ENCODE measurements at places on chromosomes 4 and X. TPM values are rescaled to one million over a fixed set of nuclear protein-coding genes. Genes with fewer than 3 reads are reported as not detected.

The EMCN gene
- polyA plus RNA-seq, result not detected

The PPEF1 gene
- not detected for polyA plus RNA-seq

The GYG2 gene
- polyA plus RNA-seq, result 1.2 TPM

The CT45A3 gene
- polyA plus RNA-seq, result not detected

The AFP gene
- 0.96 TPM for polyA plus RNA-seq

- no peak for DNase-seq
Measured at GRCh38 chrX:53631156-53631555, 55.4 kb downstream of the HUWE1 start.

DNA sequence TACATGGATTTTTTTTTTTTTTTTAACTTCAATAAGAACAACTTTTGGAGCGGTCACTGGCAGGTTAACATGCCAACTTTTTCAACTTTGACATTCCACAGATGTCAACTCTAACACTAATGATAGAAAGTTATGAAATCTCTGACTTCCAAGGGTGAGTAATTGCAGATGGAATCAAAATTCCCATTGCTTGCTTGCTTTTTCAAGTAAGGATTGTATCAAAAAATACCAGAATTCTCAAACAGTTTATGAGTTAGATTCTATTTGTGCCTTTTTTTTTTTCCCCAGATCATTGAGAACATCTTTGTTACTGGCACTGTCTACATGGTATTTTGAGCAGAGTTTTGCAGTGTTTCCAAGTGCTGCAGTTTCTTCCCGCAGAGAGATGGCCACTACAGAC, 50.3 kb upstream of the OTUD4 start:
- peak; percentile 63 for DNase-seq

DNA sequence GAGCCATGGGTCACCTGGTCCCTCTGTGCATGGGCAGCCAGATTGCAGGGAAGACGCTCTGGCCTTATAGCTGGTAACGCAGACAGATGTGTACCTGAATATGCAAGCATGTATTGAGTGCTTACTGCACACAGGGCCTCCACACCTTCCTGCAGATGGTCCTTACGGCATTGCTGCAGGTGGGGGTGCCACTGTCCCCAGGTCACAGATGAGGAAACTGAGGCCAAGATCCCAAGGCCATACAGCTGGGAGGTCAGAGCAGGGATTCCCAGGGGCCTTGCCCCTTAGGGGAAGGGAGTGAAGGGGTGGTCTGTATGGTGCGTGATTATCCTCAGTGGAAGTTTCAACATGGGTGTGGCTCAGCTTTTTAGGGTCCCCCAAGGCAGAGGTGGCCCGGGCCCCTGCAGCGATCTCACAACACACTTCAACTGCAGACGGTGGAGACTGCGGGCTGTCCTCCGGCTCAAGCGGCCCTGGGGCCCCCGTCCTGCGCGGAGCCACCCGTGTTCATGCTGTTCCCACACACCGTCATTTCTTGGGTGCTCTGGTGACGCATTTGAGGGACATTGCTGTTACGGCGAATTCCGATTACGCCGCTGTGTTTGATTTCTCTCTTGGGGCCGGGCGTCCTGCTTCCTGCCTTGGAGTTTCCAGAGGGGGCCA, 8.1 kb downstream of the DOK7 start:
- DNase-seq, result no peak

DNA sequence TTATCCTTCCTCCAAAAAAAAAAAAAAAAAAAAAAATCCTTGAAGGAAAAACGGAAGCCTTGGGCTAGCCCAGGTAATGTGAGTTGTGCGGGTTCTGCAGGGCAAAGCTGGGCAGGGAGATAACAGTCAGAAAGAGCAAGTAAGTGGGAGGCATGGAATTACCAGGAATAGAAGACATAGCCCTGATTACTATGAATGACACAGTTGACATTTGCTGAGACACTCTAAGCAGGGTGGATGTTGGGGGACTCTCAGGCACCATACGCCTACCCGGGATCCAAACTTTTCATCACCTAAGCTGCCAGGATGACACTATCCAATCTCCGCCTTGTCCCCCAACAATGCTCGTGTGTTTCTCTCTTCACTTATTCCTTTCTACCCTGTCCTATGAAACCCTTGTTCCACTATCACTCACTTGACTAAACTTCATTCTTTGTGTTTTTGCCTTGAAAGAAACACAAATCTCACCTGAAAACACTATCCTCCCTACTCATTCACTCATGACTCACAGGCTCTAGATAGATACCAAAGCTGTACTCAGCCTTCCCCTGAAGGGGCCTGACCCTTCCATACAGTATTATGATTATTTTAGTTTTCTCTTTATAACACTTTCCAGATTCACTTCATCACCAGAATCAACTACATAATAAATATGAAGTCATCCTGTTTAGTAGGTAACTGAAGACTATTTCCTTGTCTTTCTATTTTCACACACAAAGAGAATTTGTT, 158.4 kb downstream of the INPP4B start:
- no peak for DNase-seq

DNA sequence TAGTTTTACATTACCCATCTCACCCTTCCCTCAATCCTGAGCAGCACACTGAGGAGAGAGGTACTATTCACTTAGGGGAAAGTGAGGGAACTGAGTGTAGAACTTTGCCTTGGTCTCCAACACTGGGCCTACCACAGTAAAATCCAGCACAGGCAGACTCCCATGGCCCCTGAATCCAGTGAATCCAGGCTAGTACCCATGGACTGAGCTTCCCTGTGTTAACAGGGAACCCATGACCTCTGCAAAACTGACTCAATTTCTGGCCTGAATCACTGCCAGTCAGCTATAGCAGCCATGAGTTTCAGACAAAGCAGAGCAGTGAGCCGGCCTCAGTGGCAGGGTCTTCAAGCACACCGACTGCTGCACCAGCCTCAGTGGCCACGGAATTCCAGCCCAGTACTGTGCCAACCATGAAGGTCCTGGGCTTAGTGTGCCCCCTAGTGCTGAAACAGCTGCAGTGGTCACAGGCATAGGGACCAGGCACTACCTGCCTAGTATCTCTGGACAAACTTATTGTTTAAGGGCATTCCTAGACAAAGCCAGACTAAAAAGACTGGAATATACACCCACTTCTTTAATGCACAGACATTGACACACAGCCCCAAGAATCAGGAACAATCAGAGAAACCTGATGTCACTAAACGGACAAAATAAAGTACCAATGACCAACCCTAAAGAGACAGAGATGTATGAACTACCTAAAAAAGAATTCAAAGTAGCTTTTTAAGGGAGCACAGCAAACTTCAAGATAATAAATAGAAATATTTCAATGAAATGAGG, 127.4 kb upstream of the RPL34 start:
- DNase-seq, result peak; percentile 23

GRCh38 chrX:19955306-19955705, 35.6 kb downstream of the BCLAF3 start:
- peak; percentile 4 for DNase-seq

GRCh38 chr4:100590325-100590724, 72.5 kb upstream of the EMCN start:
- DNase-seq, result peak; percentile 43

GRCh38 chr4:104217526-104217925, 277.2 kb downstream of the CXXC4 start:
- no peak for DNase-seq

GRCh38 chrX:64334467-64334866, 60.8 kb downstream of the MTMR8 start:
- no peak for DNase-seq

DNA sequence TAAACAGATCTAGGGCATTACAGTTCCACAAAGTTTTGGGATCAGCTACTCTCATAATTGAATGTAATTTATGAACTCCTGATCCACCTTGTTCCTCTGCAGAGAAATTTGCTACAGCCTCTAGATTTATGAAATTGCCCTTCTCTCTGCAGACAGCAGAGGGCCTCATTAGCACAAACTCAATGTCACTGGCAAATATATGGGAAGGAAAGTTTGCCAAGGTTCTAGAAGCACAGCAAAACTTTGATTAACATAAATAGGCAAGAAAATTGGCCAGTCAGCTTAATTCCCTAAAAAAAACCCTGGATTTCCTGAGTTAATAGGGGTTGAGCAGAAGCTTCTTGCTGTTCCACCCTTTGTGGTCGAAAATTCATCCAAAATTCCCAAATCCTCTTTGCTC, 31.5 kb downstream of the PRPS1 start:
- DNase-seq, result peak; percentile 74

DNA sequence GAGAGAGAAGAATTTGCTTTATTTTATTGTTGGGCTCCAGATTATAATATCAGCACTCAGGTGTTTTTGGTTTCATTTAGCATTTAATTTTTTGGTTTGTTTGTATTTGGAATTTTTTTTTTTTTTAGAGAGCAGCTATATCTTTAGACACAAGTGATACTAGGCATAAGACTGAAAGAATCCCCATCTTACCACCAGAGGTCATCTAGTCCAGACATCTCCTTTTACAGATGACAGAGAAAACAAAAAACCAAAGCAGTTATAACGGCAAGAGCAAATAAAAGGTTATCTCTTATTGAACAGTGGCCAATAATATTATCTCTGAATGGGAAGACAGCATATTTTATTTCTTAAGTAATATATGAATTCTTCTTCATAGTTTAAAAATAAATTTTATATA, 22.8 kb downstream of the USP38 start:
- DNase-seq, result peak; percentile 40

DNA sequence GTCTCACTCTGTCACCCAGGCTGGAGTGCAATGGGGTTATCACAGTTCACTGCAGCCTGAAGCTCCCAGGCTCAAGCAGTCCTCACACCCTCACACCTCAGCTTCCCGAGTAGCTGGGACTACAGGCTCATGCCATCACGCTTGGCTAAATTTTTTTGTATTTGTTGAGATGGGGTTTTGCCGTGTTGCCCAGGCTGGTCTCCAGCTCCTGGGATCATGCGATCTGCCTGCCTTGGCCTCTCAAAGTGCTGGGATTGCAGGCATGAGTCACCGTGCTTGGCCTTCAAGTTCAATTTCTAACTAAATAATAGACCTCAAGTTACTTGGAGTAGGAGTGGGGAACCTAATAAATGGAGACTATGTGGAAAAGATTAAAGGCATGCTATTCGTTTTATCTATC, 48.9 kb downstream of the MND1 start:
- DNase-seq, result peak; percentile 83

DNA sequence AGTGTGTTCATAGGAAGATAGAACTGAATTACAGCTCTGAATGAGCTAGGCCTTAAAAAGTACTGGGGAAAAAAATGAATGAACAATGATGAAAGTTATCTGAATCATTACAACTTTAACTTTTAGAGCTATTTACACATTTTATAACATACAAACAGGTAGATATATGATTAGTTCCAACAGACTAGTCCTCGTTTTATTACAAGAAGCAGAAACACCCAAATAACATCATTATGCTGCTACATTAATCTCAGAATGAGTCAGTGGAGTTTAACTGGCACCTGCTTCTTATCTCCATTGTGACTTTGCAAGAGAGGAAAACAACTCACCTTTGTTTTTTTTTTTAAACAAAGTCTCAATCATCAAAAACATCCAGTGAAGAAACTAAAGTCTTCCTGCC, 15.2 kb downstream of the ATP8A1 start:
- no peak for DNase-seq

Data from GM23248 (cell line).